ENCODE measurements at places on chromosomes 3 and 15.

DNA sequence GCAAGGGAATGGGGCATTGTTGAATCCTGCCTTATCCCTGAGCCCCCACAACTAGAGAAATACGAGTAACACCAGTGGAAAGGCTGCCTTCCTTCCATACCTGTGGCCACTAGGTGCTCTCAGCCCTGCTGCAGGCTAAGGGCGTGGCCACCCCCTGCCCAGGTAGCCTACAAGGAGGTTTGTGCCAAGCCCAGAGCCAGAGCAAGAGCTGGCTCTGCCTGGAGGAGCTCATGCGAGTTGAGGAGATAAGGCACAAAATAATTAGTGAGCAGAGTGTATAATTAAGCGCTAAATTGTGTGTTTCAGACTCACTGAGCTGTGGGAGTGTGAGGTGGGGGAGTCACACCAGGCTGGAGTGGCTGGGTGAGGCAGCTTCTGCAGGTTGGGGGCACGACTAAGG is 49.2 kb downstream of the TPRA1 start:
- no peak for DNase-seq

GRCh38 chr3:50633230-50633790 is 16.4 kb downstream of the MAPKAPK3 start:
- DNase-seq = no peak

GRCh38 chr3:128906031-128906803 is 26.8 kb downstream of the ACAD9 start:
- no peak for DNase-seq

DNA sequence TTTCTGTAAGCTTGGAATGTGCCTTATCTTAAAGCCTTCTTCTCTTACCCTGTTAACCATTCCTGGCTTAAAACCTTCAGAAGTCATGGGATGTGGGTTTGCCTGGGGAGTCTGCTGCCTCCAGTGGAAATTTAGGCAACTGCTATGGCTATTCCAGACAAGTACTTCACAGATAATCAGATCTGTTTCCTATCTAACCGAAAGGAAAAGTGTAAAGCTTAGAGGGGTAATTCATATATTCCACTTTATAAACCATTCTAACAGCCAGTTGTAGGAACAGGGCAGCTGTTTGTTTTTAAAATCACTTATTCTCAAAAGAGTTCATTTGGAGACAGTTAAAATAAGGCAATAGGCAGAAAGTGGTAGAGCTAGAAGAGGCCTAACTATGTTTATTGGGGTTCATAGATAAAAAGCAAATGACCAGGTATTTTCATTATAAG is 219.9 kb downstream of the TCF12 start:
- DNase-seq = no peak

GRCh38 chr3:101970212-101970611 is 120.9 kb downstream of the NFKBIZ start:
- DNase-seq = no peak

DNA sequence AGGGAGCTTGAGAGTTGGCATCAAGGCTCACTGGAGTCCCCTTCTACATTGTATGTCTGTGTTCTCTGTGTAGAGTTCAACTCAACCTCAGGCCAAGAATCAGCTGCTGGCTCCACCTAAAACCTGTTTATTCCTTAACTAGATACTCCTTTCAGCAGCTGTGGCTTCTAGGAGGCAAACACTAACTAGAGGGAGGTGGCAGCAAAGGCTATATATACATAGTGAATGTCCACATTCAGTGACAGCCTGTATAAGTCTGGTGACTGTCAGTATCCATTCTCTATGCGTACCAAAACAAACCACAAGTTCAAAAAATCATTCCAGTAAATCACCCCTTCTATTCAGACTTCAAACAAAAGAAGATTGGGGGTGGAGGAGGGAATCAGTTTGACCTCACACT is 184.3 kb downstream of the CDIN1 start:
- no peak for DNase-seq

DNA sequence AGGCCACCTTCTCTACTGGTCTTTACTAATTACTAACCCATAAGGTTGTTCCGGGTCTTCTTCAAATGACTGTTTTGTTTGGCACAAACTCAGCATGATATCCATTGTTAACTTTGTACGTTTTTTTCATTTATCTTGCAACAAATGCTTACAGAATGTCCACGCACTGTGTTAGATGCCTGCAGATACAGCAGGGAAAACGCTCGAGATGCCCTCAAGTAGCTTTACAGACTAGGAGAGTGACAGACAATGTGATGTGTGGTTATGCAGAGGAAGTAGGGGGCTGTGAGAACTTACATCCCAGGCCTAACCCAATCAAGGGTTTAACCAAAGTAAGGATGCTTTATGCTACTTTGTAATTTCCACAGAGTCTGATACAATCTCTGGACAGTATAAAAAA is 949 bp upstream of the RFC4 start:
- no peak for DNase-seq

- no peak for DNase-seq
Measured at GRCh38 chr3:129577366-129577765, 29.1 kb downstream of the PLXND1 start.

DNA sequence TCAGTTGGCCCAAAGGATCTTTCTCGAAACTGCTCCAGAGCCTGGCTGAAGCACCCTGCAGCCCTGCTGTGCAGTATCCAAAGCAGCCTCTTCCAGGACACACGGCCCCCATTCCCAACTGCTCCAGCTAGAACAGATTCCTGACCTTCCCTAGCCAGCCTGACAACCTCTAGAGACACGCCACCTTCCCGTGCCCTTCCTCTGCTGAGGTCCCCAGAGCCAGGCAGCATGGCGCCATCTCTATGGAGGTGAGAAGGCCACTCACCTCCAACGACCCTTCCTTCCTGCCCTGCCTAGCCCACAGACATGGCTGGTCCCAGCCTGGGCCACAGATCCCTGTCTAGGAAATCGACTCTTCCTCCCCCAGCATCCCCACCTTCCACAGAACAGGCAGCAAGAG is 3.1 kb downstream of the KIF7 start:
- DNase-seq = no peak

GRCh38 chr3:63060412-63060811 is 185.2 kb upstream of the CADPS start:
- no peak for DNase-seq

DNA sequence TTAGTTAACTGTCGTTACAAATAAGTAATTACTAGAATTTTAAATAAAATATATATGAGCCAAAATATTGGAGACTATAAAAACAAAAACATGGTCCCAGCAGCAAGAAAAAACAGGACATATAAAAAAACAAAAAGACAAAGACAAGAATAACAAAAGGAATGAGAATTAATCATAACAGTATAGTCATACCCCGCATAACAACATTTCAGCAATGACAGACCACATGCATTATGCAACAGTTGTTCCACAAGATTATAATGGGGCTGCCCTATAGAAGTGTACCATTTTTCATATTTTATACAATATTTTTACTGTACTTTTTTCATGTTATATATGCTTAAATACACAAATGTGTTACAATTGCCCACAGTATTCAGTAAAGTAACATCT is 5.6 kb downstream of the HLTF start:
- no peak for DNase-seq

GRCh38 chr15:99895189-99895955 is 162.1 kb upstream of the LYSMD4 start:
- DNase-seq = no peak

- no peak for DNase-seq
Measured at GRCh38 chr3:133452641-133453319, 52.9 kb downstream of the BFSP2 start.

GRCh38 chr15:33126559-33127290 is 67.8 kb downstream of the FMN1 start:
- peak; percentile 19 for DNase-seq

DNA sequence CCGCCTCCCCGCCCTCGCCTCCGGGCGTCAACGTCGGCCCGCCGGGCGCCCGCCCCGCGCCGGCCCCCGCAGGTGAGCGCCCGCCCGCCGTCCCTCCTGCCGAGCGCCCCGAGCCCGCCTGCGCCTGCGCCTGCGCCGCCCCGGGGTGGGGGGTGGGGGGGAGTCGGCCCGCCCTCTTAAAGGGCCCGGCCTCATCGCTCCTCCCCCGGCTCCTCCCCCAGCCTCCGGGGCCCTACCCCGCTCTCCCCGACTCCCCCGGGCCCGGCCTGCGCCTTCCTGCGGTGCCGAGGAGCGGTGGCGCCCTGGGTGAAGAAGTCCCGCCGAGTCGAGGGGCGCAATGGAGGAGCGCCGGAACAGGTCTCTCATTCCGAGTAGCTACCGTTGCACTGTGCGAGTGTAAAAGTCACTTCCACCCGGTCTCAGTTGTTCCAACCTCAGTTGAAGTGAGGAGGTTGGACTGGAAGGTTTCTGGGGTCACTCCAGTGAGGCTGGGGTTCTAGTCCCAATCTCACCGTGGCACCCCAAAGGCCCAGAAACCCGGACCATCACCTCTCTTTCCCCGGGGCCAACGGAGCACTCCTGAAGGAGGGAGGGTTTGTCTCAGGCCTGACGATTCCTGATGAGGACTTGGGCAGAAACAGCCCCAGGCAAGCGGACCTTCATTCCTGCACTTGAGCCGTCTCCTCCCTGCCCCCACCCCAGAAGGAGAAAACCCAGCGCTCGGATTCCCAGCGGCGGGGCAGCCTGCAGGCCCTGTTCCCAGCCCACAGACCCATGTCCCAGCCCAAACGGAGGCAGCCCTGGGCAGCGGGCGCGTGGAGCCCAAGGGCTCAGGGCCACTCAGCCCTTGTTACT is 1.5 kb upstream of the TNK2 start:
- DNase-seq = peak; percentile 75

DNA sequence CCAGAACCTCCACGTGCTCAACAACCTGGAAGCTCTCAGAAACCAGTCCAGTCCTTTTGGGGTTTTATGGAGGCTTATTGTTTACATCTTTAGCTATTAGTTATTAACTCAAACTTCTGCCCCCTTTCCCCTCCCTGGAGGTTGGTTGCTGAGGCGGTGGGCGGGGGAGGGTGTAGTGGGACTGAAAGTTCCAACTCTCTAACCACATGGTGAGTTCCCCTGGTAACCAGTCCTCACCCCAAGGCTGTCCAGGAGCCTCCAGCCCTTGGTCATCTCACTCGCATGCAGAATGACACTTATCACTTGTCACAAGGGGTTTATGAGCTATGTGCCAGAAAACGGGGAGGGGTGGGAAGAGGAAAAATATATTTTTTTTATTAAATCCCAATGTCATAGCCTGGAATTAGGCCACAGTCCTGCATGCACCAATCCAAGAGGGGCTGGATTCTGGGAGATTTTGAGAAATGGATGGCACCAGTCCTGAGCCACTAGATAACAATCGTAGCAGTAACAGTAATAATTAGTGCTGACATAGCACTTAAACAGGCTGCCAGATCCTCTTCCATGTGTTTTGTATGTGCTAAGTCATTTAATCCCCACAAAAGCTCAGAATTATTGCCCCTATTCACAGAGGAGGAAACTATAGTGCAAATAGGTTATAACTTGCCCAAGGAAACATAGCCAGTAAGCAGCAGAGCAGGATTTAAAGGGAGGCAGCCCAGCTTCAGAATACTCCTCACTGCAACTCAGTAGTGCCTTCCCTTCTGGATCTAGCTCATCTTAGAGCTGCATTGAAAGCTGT is 85.7 kb downstream of the CRYGS start:
- no peak for DNase-seq

DNA sequence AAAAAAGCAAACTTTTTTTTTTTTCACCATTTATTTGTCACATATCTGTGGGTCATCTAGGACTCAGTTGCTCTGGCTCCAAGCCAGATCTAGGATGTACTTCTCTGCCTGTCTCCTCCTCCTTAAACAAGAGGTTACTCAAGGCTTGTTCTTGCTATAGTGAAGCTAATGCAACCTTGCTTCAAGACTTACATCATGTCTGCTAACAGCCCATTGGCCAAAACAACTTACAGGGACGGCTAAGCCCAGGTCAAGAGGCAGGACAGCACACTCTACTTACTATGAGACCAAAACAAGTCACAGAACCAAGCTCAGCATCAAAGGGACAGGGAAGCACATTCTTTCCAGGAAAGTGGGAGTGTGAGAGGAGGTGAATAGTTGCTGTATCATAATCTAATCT is 123.8 kb upstream of the BNIP2 start:
- DNase-seq = no peak

- DNase-seq = peak; percentile 23
Measured at GRCh38 chr3:46829699-46830208, 33.5 kb downstream of the MYL3 start.
